Ascending aorta (tissue), 2 donors: ENCODE measurements at places on chromosomes 13 and 19. TPM values are rescaled to one million over a fixed set of nuclear protein-coding genes. Genes with fewer than 3 reads are reported as not detected.

DNA sequence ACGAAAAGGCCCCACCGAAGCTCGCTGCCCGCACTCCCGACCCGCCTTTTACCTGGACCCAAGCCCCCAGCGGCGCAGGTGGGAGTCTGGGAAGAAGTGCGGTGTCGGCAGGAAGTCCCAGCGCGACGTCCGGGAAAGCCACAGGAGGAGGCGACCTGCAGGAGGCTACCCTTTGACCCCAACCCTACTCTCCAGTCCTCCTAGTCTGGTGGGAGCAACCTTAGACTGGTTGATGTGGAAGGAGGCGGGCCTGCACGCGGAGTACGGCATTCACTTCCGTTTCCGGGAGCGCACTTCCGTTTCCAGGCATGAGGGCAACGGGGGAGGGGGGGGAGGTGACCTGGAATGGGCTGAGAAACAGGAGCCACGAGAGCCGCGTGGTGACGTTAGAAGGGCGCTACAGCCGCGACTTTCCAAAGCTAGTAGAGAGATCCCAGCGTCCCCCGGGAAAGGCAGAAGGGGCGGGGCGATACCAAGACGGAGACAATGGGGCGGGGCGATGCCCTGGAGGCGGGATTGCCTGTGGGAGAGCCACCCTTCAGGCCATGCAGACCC, 28.5 kb downstream of the ZNF266 start:
- H3K27me3 ChIP-seq, result no peaks in the 10 kb centered on the region
- H3K4me3 ChIP-seq, result peak overlapping the region; percentile 59
- H3K4me1 ChIP-seq, result no peaks in the 10 kb centered on the region
- peak; percentile 69 for DNase-seq
- no peaks in the 10 kb centered on the region for H3K36me3 ChIP-seq
- peak overlapping the region; percentile 7 for H3K27ac ChIP-seq

DNA sequence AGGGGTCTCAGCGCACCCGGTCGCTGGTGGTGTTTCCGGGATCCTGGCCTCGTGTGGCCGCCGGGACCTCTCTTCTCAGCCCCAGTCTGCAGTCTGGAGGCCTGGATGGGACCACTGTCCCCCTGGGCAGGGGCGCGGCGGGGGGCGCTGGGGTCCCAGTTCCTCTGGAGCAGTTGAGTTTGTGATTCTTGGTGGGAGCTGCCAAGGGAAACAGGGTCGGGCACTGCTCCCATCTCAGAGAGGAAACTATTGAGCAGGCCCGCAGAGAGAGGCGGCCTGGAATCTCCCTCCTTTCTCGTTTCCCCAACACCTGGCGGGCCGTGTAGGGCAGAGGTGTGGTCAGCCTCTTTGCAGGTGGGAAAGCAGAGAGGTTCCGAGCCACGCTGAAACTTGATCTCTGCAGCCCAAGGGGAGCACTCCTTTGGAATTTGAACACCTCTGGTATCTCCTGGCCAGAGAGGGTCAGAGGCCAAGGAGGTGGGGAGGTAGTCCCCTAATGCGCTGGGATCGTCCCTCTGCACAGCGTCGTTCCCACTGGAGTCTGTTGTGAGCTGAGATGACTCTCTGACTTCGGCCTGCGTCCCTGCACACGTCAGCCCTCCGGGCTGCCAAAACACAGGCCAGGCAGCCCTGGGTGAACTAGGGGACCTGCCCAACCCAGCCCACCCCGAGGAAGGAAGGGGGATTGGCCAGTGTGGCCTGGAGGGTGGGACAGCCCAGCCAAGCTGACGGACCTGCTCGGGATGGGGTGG, 741 bp downstream of the PLEKHF1 start:
- peaks cover 39% of the 10 kb centered on the region for H3K4me1 ChIP-seq
- peak; percentile 35 for DNase-seq
- peak overlapping the region; percentile 99 for H3K27ac ChIP-seq
- no peaks in the 10 kb centered on the region for H3K27me3 ChIP-seq

GRCh38 chr19:29840066-29840950, 28.5 kb downstream of the CCNE1 start:
- H3K27ac ChIP-seq, result no peak overlapping the region
- no peaks in the 10 kb centered on the region for H3K27me3 ChIP-seq
- no peak overlapping the region for H3K4me3 ChIP-seq

DNA sequence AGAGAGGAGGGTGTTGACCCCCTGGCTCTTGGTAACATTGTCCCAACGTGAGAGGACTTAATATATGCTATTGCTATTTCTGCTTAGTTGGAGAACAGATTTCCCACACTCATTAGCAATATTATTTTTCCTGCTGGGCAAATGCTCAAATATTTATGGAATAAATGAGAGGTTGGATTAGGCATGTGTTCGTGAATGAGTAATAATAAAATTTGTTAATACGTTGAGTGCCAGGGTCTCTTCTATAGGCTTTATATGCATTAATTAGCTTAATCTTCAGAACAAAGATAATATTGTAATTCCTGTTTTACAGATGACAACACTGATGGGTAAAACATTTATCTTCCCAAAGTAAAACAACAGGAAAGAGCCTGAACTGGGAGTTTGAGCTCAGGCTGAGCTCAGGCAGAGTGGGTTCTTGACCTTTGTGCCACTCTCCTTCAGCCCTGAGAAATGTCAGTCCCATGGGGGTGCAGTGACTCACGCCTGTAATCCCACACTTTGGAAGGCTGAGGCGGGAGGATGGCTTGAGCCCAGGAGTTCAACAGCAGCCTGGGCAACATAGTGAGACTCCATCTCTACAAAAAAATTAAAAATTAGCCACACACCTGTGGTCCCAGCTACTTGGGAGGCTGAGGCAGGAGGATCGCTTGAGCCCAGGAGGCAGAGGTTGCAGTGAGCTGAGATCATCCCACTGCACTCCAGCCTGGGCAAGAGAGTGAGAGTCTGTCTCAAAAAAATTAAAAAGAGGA, 1.2 kb downstream of the ZNF233 start:
- no peaks in the 10 kb centered on the region for H3K4me1 ChIP-seq
- no peak for DNase-seq
- H3K36me3 ChIP-seq, result peaks cover 3% of the 10 kb centered on the region

FBXO27 gene
- total RNA-seq, result 144 TPM

DNA sequence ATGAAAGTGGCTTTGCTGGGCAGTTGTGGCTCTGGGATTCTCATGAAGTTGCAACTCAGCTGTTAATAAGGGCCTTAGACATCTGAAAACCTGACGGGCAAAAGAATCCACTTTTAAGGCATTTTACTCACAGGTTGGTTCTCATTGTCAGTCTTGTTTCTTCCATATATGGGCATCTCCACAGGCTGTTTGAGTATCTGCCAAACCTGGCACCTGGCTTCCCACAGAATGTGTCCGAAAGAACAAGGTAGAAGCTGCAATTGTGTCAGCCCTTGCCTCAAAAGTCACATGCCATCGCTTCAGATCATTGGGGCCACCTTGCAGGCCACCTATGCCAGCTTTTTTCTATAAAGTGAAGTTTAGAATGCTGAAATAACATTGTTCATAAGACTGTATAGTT, 102.4 kb downstream of the KCTD12 start:
- no peaks in the 10 kb centered on the region for H3K27me3 ChIP-seq
- H3K27ac ChIP-seq, result no peak overlapping the region
- H3K4me1 ChIP-seq, result no peaks in the 10 kb centered on the region
- H3K4me3 ChIP-seq, result no peak overlapping the region

DNA sequence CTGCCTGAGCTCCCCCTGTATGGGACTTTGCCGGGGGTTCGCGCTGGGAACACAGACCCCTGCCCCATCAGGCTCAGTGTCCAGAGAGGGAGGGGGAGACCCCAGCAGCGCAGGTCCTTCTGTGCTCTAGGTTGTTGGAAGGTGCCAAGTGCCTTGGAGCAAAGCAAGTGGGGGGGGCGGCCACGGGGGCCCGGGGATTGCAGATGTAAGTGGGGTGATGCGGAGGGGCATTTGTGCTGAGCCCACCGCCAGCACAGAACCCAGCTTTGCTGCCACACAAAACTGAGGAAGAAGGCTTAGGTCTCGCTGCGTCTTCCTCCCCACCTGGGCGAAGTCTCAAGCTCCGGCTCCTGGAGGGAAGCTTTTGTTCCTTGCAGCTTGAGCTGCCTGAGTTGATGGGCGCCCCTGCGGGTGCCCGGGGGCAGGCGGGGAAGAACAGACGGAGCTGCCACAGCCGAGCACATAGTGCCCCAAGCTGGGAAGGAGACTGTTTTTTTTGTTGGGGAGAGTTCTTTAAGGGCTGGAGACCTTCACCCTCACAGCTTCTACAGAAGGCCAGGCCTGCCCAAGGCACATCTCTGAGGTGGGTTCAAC, 1.5 kb upstream of the NTN5 start:
- peaks cover 2% of the 10 kb centered on the region for H3K4me1 ChIP-seq
- DNase-seq, result no peak
- no peak overlapping the region for H3K4me3 ChIP-seq

- no peaks in the 10 kb centered on the region for H3K36me3 ChIP-seq
- no peaks in the 10 kb centered on the region for H3K27me3 ChIP-seq
- no peak overlapping the region for H3K4me3 ChIP-seq
- no peak overlapping the region for H3K27ac ChIP-seq
- DNase-seq, result no peak
Measured at GRCh38 chr13:82330499-82330898, 1551.8 kb downstream of the SLITRK1 start.

DNA sequence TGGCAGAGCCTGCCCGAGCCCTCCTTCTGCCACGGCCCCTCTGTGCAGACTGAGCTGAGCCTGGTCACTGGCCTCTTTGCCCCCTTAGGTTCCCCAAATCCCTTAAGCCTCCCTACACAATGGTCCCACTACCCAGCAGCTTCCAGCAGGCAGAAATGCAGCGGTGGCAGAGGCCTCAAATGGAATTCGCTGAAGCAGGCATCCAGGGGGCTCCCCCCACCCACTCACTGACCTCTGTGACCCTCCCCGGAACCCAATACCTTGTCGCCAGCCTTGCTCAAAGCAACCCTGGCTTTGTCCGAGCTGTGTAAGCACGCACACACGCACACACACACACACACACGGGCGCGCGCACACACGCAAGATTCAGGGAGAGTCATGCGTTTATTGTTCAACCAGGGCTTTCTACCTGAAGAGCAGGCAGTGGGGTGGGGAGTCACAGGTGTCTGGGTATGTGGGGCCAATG, at the start of gene LIM2:
LIM2 (minus strand) TSS at position 51 of the 466 bp plus-strand sequence. CDS start 531 bp downstream, outside the sequence.
- H3K36me3 ChIP-seq, result no peaks in the 10 kb centered on the region
- DNase-seq, result no peak
- no peak within 1 kb of the TSS for H3K4me3 ChIP-seq
- no peak within 1 kb of the TSS for H3K27ac ChIP-seq
- H3K27me3 ChIP-seq, result no peaks in the 10 kb centered on the region
- no peaks in the 10 kb centered on the region for H3K4me1 ChIP-seq

DNA sequence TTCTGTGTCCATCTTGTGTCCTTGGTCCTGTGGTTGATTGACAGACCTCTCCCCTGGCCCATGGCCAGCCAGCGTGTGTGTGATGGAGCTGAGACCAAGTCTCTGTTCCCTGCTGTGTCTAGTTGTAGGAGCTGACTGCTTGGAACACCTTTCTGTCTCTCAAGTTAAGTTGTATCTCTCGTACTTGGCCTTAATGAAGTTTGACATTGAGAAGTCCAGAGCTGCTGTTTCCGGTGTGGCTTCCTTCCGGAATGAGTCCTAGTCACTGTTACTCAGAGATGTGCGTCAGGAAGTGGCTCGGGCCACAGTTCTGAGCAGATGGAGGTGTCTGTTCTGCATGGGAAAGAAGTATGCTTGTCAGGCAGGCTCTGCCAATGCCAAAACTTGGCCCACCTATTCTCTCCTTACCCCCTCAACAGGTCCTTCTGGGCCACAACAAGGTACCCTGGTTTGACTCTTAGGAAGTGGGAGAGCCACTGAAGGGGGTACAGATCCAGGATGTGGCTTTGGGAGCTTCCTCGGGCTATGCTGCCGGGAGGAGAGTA, 54.3 kb downstream of the GATAD2A start:
- peak overlapping the region; percentile 63 for H3K27ac ChIP-seq
- H3K36me3 ChIP-seq, result no peaks in the 10 kb centered on the region
- H3K4me3 ChIP-seq, result no peak overlapping the region
- peak; percentile 44 for DNase-seq
- peaks cover 65% of the 10 kb centered on the region for H3K4me1 ChIP-seq
- no peaks in the 10 kb centered on the region for H3K27me3 ChIP-seq

GRCh38 chr13:93915269-93915809, 564.1 kb downstream of the DCT start:
- H3K27ac ChIP-seq, result no peak overlapping the region
- no peak for DNase-seq
- no peaks in the 10 kb centered on the region for H3K36me3 ChIP-seq
- H3K4me1 ChIP-seq, result peaks cover 3% of the 10 kb centered on the region
- H3K4me3 ChIP-seq, result no peak overlapping the region
- H3K27me3 ChIP-seq, result no peaks in the 10 kb centered on the region

GRCh38 chr19:342801-343421, 1.7 kb downstream of the MIER2 start:
- H3K27me3 ChIP-seq, result no peaks in the 10 kb centered on the region
- DNase-seq, result peak; percentile 85
- H3K27ac ChIP-seq, result peak overlapping the region; percentile 76
- H3K4me1 ChIP-seq, result peaks cover 5% of the 10 kb centered on the region
- H3K4me3 ChIP-seq, result peak overlapping the region; percentile 98
